ENCODE measurements at places on chromosomes 2 and 18.
A peak's percentile ranks its signal among the peaks of the same experiment; 100 is the strongest.

- 0 out of 3 replicates have a peak, but pooled peaks have one; percentile 2 for ATAC-seq
These were observed 1.6 kb downstream of the NCOA1 start for GRCh38 chr2:24492421-24493279.

DNA sequence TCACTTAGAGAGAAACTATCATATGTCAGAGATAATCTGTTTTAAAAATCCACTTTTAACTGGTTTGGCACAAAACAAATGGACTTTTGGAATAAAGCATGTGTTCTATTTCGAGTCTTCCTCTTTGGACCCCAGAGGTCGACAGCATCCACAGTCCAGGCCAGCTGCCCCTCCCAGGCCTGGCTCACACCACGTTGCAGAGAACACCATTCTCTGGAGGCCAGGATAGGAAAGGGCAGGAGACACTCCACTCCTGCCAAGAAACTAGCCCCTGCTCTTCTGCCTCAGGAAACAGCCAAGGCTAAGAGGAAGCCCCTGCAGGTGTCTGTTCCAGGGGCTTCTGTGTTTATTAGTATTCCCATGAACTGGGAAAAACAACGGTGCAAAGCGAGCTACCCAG, 456.6 kb upstream of the ID2 start:
- no peak for ATAC-seq

DNA sequence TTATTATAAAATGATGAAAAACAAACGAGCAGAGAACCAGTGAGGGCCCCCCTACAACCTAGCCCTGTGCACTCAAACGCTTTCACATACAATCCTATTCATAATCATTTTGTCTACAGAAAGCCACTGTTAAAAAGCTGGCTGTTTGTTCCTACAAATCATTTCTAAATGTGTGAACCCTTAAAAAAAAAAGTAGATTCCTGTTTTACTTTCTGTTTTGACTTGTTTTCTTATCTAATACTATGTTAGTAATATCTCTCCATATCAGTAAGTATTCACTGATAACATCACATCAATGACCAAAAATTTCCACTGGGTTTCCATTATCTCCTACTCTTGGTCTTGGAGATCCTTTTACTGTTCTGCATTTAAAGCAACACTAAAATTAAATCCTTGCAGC, 128.8 kb upstream of the TTC39C start:
- no peak for ATAC-seq

GRCh38 chr18:50622320-50622719, 62.4 kb downstream of the MAPK4 start:
- ATAC-seq = no peak

DNA sequence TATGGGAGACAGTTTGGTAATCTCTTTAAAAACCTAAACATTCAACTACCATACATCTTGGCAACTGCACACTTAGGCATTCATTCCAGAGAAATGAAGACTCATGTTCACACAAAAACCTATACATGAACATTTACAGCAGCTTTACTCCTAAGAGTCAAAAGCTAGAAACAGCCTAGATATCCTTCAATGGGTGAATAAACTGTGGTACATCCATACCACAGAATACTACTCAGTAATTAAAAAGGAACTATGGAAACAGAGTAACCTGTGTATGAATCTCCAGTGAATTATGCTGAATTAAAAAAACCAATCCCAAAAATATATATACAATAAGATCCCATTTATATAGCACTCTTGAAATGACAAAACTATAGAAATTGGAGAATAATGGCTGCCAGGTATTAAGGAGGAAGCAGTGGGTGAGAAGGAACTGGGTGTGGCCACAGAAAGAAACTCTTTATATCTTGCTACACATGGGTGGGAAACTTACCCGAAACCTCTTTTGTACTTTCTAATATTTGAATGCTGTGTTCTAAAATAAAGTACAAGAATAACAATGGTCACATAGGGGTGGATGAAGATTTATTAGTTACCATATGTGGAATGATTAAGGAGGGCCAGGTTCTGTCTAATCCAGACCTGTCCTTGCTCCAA, 13.7 kb downstream of the SESTD1 start:
- no peak for ATAC-seq

- no peak for ATAC-seq
These were observed 738.9 kb upstream of the SALL3 start for GRCh38 chr18:78240627-78241252.

- no peak for ATAC-seq
These were observed 82.4 kb downstream of the DDX1 start for GRCh38 chr2:15673919-15674636.

GRCh38 chr18:9066358-9066757, 36.1 kb upstream of the NDUFV2 start:
- no peak for ATAC-seq

DNA sequence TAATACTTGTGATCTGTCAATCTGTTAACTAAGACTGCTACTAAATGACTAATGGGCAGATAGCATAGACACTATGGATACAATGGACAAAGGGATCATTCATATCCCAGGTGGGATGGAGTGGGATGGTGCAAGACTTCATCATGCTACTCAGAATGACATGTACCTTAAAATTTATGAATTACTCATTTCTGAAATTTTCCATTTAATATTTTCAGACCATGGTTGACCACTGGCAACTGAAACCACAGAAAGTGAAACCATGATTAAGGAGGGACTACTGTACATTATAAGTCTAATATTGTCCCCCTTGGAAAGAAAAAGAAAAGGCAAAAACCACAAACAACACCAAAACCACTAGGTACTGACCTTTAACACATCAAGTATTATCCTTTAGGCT, 247.0 kb upstream of the SYT4 start:
- ATAC-seq = no peak

DNA sequence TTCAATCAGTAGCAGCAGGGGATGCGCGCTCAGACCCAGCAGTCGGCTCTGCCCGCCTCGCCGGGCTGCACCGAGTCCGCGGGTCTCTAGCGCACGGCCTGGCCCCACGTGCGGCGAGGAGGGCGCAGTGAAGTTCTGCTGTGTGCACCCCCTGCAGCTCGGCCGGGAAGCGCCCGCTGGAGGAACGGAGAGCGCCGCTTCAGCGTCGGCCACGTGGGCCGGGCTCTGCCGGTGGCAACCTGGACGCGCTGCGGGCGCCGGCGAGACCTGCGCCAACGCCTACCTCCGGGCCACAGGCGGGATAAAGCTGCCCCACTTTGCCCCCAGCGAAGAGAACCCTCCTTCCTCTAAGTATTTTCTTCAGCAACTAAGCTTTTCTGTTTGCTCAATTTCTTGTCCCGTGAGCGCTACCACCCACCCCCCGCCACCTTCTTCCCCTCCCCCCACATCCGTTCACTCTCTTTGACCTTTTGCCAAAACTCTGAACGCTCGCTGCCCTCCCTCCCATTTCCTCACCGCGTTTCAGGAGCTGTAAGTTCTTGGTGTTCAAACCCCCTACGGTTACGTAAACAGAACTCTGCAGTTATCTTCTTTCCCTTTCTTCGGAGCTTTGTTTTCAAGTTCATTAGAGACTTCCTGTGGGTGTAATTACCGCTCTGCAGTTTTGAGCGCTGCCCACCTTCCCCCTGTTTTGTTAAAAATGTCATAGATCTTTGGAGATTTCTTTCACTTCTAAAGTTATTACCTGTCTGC, 42.6 kb upstream of the EDAR start:
- peak; percentile 42 for ATAC-seq

GRCh38 chr18:813172-814071, 1.4 kb upstream of the YES1 start:
- no peak for ATAC-seq

- ATAC-seq = no peak
These were observed 99.2 kb upstream of the RAB6C start for GRCh38 chr2:129880309-129880708.

GRCh38 chr2:144366825-144367429, 153.0 kb downstream of the ZEB2 start:
- no peak for ATAC-seq

Measured in SK-N-SH treated with all-trans-retinoic acid at 6 μM for 48 hours (cell line).